Body of pancreas (tissue), 4 donors: ENCODE measurements at places on chromosomes 16 and 17.

DNA sequence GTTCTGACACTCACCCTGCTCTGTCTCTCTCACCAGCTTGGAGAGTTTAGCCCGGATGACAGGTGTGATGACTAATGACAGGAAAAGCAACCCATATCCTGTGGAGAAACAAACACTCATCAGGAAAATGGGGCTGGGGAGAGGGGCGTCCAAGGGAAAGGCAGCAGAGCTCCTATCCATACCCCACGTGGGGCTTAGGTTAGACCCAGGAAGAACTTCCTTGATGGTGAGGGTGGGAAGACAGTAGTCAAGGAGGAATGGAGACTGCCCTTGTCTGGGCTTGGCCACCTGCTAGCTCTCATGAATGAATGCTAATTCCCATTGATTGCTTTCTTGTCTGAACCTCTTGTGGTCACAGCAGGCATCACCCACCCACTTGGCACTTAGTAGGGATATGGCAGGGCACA, 3.8 kb downstream of the SLC46A1 start:
- DNase-seq: no peak

GRCh38 chr17:63040816-63041215, 74.8 kb downstream of the TANC2 start:
- no peak for DNase-seq

DNA sequence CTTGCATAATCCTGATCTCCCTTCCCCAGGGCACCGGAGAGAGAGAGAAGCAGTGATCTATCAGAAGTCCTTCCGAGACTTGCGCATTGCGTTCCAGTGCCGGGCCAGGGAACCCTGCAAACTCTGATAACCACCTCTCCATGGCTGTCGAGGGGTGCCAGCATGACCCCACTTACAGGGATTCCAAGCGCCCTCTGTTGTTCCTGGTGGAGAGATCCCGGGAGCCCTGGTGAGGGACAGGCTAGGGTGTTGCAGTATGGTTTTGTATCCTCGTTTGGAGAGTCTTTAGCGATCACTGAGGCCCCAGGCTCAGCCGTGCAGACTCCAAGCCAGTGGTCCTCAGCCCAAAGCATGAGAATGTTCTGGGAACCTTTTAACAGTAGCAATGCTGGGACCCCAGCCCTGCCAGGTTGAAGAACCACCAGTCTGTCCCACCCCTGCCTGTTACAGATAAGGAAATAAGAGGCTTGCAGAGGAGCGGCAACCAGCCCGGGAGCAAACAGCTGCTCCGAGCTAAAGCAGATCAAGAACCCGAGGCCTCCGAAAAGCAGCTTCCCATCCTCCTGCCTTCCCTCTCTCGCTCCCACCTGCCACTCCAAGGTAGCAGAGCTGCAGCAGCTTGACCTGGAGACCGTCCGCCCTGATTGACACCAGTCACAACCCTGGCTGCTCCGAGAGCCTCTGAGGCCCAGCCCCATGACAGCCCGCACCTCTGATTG, 150.3 kb upstream of the RPL38 start:
- no peak for DNase-seq

- no peak for DNase-seq
Measured at GRCh38 chr17:61806081-61806828, 57.1 kb downstream of the BRIP1 start.

DNA sequence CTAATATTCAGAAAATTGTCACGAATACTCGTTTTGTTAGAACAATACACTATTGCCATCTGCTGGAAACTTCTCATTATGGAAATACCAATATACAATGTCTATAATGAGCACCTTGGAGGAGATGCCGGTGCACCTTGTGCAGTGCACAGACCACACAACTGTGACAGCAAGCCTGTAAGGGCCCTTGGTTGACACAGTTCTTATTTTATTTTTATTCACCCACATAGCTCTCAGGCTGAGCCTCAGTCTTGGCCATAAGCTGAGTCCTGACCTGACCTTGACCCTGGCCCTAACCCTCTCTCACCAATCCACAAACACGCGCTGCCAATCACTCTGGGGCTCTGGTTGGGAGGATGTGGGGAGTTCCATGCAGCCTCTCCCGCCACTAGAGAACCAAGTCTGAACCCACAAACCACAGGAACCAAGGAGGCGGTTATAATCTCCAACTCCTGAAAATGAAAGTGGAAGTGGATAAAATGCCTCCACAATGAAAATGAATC, 7.6 kb downstream of the AIPL1 start:
- DNase-seq: no peak

DNA sequence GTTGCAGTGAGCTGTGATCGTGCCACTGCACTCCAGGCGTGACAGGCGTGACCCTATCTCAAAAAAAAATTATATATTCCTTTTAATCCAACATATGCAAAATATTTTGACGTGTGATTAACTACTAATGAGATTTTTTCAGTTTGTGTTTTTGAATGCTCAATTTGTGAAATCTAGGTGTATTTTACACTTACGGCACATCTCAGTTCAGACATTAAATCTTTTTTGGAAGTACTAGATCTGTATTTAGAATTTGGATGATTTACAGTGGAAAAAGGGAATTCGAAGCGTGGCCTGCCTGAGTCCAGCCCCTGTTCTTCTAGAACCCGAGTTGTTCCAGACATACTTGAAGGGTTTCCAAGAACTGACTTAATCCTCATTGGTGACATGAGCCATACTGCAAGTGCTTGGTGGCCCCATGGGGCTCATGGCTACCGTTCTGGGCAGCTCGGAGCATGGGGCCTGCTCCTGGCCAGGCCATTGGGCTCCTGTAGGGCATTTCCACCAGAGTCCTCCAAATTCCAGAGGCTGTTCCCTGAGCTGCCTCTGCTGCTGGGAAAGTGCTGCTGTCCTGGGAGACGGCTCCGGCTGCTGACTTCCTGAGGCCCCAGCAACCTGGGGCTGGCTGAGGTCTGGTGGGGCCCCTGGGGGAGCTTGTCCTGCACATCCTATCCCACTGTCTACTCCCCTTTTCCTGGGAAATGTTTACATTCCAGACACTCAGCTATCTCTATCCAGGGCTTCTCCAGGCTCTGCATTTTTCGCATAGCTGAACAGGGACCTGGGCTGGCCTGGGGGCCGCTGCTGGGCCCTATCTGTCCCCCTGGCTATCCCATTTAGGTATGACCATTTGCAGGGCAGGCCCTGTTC, 27.2 kb downstream of the LLGL2 start:
- no peak for DNase-seq
